ENCODE measurements at places on chromosomes 13 and 19.

- no peak for DNase-seq
Observed at GRCh38 chr13:36712770-36713169, 39.0 kb downstream of the SERTM1 start.

GRCh38 chr13:41900918-41901317 lies 60.0 kb downstream of the VWA8 start:
- no peak for DNase-seq

GRCh38 chr19:21677696-21678418 lies 89.5 kb downstream of the ZNF100 start:
- no peak for DNase-seq

DNA sequence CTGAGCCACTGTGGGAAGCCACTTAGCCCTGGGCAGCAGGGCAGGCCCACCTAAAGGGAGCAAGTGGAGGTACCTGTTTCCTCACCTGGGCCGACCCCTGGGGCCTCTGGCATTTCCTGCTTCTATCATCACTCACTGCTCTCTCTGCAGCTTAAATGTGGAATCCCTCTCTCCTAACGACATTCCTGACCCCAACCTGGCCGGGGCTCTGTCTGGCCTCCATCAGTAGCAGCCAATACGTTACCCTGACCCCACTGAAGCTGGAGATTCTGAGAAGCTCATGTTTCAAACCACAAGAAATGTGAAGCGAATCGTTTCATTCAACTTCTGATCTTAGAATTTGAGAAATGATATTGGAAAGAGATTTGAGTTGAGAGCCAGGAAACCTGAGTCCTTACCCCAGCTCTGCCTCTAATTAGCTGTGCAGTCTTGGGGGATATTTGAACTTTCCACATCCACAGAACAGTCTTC lies 39.9 kb downstream of the DOCK9 start:
- DNase-seq = peak; percentile 80

DNA sequence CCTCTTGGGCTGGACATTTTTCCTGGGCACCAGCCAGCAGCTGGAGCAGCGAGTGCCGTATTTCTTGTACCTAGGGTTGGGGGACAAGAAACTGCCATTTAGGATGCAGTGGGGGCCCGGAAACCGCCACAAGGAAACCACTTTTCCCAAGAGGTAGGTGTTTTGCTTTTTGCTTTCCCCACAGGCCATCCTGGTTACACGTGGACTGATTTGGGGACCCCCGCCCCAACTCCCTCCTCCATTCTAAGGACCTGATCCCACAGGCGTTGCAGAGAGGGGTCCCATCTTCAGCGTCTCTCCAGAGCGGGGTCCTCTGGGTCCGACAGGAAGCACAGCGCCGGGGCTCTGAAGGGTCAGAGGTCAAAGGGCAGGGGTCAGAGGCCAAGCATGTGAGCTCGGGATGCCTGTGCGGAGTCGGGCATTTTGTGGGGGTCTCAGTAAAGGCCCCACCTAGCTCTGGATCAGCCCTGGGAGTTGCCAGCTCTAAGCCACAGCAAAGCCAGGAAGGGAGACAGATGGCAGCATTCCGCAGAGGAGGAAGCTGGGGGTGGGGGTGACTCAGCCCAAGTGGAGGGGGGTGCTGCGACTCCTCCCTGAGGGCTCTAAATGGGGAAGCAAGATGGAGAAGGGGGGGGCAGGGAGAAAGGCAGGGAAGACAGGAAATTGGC lies 4.3 kb downstream of the ZGLP1 start:
- DNase-seq = no peak

- DNase-seq = no peak
Observed at GRCh38 chr13:110798081-110798994, 84.8 kb downstream of the ING1 start.

DNA sequence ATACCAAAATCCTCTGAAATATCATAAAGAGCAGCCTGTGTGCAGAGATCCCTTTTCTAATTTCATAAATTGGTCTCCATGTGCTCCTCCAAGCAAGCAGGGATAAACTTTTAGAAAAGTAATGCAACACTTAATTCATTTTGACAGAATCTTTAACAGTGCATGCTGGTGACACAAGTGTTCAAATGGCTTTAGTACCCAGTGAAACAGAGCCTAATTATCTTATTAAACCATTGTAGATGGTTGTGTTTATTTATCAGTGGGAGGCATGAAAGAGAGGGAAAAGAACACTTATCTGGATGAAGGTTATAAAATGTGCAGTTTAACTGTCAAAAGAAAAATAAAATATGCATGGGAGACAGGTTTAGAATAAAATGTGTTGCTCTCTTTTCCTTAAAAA lies 945.0 kb upstream of the PCDH20 start:
- no peak for DNase-seq

DNA sequence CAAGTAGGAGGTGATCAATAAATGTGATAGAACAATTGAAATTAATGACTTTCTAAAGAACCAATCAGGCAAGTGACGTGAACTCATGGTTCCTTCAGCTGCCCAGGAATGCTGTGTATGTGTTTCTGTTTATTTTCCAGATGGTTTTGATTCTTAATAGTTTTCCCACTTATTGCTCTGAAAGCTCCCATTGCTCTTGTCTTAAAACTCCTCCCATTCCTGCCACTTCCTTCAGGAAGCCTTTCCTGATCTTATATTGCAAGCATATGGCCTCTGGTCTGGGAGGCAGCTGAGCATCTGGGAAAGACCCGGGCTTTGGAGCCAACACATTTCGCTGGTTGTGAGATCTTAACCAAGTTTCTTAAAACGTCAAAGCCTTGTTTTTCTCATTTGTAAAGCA lies 17.1 kb upstream of the LATS2 start:
- no peak for DNase-seq

GRCh38 chr19:16001481-16002312 lies 52.9 kb downstream of the OR10H4 start:
- DNase-seq = no peak

DNA sequence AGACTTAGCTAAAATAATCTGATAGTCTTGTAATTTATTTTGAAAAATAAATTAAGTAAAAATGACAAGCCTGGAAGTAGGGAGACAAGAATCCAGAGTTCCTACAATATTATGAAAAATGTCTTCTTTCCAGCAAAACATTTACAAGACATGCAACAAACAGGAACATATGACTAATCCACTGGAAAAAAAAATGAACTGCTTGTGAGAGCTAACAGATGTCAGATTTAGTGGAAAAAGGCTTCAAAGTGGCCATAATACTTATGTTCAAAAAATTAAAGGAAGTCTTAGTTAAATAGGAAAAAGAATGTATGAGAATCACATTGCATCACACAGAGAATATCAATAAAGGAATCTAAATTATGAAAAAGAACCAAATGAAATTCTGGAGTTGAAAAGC lies 2082.0 kb upstream of the PCDH20 start:
- no peak for DNase-seq

DNA sequence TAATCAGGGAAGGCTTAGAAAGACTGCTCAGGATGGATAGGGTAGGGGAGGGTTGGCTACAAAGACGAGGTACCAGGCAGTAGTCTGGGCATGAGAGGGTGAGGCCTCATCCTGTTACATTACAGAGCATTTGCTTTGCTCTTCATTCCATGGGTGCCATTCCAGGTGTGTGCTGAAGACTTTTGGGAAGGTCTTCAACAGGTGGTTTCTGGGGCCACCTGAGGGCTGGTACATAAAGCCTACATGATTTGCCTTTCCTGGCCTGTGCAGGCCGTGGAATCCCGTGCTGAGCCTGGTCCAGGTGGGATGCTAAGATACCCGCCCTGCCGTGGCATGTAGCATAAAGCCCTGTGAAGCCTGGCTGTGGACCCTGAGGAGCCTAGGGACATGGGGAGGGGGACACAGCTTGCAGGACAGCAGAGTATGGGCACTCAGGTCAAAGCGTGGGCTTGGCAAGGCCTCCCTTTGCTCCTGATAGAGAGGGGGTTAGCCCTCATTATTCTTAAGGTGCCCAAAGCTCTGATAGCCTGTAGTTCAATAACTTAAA lies 55.6 kb upstream of the ZNF536 start:
- DNase-seq = no peak

DNA sequence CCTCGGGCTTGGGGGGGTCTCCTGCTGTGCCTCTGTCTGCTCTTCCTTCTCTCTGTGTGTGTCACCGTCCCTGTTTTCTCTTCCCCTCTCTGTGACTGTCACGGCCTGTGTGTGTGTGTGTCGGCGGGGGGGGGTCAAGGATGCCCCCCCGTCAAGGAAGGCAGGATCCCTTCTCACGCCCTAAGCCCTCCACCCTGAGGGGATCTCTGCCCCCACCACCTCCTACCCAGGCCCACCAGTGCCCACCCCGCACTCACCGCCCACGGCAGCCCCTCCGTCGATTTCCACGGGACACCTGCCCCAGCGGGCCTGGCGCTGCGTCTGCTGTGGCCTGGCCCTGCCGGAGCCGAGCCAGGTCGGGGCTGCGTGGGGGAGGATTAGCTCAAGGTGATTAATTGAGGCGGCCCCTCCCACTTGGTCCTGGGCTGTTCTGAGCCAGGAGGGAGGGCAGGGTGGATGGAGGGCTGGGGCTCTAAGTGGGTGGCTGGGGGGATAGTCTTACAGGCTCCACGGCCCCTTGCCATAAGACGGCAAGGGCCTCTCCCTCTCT lies at the start of gene RAX2:
RAX2 (minus strand) TSS at position 323 of the 550 bp plus-strand sequence. CDS start 486 bp downstream, outside the sequence.
- peak; percentile 75 for DNase-seq

- no peak for DNase-seq
Observed at GRCh38 chr13:30030141-30030750, 179.8 kb upstream of the UBL3 start.

GRCh38 chr13:80052286-80052685 lies 288.6 kb downstream of the SPRY2 start:
- DNase-seq = no peak

- DNase-seq = no peak
Observed at GRCh38 chr19:46731007-46731501, 14.1 kb upstream of the PRKD2 start.

GRCh38 chr13:107367258-107367657 lies 799.3 kb upstream of the ARGLU1 start:
- DNase-seq = no peak

- no peak for DNase-seq
Observed at GRCh38 chr13:89401264-89401675, 1730.1 kb downstream of the SLITRK5 start.

GRCh38 chr13:113413178-113413897 lies 40.0 kb downstream of the ADPRHL1 start:
- DNase-seq = peak; percentile 71

DNA sequence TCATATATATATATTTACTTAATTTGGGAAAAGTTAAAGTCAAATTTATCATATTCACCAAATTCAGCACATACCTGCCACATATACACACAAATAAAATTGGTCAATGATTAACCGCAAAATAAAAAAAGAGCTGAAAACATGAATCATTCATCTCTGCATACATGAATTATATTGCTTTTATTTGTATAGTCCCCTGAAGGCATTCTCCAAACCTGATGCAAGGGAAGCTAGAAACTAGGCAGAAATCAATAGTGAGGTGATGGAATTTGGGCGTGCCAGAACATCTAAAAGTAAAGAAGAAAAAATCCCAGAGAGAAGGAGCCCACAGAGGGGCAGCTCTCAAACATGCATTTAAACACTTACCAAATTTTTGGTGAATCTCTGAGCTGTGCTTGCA lies 60.1 kb downstream of the UFM1 start:
- no peak for DNase-seq

- no peak for DNase-seq
Observed at GRCh38 chr13:48600374-48601364, 53.1 kb upstream of the CYSLTR2 start.

DNA sequence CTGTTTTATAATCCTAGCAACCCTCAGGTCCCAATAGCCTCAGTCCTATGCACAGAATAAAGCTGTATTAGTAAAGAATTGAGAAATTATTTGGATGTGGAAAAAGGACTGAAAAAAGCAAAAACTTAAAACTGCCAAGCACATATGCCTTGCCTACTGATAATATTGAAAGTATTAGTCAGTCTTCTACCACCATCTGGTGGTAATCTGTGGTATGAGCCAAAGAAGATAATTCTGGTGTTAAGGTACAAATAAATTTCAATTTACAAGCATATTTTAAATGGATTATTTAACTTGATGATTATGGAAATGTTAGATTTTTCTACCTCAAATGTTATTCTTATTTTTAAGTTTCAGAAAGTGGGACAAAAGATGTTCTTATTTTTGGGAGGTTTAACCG lies 460.3 kb upstream of the KLHL1 start:
- DNase-seq = peak; percentile 2

DNA sequence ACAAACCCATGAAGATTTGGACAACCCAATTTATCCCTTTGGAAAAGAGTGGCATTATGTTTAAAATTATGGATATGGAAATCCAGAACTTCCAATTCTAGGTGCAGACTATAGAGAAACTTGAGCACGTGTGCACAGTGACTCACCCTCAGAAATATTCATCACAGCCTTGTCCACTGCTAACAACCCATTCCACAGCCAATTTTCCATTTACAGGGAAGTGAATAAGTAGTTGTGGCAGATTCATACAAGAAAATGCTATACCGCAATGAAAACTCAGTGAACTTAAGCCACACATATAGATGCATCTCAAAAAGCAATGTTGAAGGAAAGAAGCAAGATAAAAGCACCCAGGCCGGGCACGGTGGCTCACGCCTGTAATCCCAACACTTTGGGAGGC lies 133.3 kb downstream of the USP12 start:
- DNase-seq = no peak

DNA sequence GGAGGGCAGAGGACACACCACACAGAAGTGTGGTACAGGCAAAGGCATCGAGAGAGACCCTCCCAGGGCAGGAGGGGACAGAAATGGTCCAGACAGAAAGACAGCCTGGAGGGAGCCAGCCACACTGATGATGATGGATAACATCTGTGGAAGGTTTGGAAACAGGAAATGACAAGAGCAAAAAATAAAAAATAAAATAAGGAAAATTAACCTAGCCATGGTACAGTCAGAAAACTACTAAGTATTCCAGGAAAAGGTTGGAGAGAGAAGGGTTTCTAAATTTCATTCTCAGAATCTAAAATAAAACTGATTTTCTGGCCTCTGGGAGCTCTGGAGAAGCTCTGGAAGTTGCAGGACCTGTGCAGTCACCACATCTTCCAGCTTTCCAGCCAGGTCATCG lies 115.2 kb upstream of the VSTM2B start:
- DNase-seq = no peak

DNA sequence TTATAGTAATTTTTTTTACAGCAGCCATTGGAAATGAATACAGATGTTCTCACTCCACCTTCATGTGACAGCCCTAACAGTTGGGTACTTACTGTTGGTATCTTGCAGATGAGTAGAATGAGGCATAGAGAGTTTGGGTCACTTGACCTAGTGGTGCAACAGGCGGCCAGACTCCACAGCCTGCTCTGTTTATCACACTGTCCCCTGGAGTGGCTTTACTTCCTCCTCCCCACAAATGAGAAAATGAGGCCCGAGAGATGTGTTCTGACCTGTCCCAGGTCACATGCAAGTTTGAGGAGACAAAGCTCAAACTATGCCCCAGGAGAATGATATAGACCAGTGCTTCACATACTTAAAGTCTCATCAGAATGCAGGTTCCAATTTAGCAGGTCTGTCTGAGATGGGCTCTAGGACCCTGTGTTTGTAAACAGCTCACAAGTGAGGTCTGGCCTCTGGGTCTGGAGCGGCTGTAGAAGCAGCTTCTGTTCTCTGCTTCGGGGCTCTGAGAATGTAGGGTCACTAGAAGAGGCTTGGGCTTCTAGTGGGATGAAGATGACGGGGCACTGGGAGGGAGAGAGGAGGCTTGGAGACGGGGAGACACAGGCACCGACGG lies 37.4 kb upstream of the RCBTB2 start:
- no peak for DNase-seq

All from H7 (cell line).